Activated CD8-positive, alpha-beta memory T cell treated with anti-CD3 and anti-CD28 coated beads for 48 hours (primary cell): ENCODE measurements at places on chromosomes 12 and 14.

- no peak for DNase-seq
Observed at GRCh38 chr12:109963743-109964429, 32.3 kb downstream of the GIT2 start.

DNA sequence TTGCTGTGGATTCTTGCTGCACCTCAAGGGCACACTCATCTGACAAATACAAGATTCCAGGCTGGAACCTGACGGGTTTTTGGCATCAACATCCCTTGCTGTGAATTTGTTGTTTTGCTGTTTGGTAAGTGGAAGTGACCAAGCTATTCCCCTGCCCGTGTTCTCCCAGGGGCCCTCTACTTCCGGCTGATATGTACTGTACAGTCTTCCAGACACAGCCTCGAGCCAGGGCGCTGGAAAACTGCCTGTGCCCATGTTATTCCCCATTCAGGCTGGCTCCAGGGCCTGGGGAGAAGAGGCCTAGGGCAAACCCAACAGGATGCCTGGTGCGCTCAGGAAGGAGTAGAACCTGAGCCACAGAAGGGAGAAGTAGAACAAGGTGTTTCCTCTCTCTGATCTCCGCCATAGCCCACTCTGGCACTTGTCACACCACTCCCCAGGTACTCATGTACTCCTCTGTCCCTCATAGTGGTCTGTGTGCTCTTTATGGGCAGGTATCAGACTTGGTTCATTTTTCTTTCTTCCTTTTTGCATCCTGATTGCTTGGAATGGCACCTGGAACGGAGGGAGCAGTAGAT is 67.8 kb upstream of the LTA4H start:
- DNase-seq: no peak

DNA sequence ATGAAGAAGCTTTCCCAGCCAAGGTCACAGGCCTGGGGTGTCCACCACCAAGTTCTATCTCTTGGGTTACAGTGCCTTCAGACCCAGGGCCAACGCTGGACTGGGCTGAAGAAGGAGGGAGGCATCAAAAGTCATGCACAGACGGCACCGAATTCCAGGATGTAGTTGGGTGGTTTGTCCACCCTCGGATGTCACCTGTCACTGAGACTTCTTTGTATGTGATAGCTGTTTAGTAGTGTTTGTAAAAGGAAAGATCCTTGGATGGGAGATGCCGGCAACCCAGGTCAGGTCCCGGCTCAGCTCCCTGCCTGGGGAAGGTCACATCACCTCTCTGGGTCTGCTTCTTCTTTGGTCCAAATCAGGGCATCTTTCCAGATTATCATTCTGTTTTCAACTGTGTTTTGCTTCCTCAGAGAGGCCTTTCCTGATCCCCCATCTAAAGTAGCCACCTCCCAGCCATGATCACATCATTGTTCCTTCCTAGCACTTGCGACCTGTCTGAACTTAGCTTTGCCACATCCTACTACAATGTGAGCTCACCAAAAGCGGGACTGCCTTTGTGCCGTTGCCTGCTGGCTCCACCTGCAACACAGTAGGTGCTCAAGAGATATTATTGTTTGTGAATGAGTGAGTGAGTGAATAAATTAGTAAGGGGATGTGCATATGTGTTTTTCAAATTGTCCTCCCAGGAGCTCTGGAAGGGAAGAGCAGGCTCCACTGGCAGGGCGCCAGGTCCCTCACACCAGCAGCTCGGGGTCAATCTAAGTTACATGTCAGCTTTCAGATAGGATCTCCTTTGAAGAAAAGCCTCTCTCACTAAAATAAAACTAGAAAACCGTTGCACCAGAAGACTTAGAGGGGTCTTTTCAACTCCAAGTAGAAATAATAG is 2.1 kb downstream of the TSPAN11 start:
- DNase-seq: no peak

- no peak for DNase-seq
Observed at GRCh38 chr14:73788701-73789551, 62.7 kb upstream of the PTGR2 start.

DNA sequence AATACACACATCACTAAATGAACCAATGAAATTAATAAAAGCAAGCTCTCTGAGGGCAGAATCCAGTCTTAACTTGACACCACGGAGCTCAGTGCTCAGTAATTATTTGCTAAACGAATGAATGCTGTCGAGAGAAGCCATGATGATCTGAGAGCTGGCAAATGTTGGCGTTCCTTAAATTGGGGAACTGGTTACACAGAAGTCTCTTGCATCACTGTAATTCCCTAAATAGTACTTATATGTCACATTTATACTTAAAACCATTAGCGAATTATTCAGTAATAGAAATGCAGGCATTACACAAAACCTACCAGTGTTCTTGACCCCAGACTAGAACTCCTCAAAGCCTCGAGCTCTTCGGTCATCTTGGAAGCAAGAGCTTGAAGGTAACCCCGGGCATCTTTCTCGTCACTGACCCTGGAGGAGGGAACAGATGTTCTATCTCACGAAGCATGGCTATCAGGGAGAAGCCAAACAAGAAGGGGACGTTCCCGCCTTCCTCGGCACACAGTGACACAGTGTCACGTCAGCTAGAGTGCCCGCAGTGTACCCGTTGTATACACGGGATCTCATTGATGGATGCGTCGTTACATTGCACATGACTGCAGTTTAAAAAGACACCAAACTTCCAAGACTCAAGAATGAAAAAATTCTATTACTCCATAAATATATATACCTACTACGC is 43.6 kb downstream of the AMN start:
- no peak for DNase-seq

- DNase-seq: no peak
Observed at GRCh38 chr14:35222872-35223466, 69.2 kb upstream of the PSMA6 start.

DNA sequence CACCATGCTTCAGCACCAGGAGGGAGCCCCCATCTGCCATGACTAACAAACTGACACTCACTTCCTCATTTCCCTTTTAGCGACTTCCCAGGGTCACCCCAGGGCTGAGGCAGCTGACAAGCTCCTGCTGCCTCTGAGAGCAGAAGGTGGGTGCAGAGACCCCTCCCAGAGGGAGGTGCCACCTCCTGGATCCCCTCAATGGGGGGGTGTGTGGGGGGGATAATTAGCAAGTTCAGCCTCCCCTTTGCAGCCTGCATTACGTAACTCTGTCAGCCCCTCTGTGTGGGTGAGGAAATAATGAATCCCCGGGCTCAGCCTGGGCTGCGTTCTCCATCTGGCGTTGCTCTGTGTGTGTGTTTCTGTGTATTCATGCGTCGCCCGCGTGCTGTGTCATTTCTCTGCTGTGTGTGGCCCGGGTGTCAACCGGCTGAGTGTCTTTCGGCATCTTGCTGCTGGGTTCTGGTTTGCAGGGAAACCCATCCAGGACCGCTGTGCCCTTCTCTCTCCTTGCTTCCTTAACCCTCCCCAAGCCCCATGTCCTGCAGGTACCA is 28.0 kb downstream of the NOS1 start:
- DNase-seq: no peak

DNA sequence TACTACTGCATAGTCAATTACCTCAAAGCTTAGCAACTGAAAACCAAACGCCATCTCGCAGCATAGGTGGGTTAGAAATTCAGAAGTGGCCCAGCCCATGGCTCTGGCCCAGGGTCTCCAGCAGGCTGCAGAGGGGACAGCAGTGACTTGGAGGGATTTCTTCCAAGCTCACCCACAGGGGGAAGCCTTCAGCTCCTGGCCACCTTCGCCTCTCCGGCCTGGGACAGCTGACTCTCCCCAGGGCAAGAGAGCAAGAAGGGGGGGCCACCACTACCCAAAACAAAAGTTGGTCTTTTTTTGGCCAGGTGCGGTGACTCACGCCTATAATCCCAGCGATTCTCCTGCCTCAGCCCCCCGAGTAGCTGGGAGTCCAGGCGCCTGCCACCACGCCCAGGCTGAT is 32.2 kb upstream of the ANKRD9 start:
- DNase-seq: no peak

- DNase-seq: no peak
Observed at GRCh38 chr14:75877884-75878283, 103.9 kb downstream of the TGFB3 start.

- DNase-seq: no peak
Observed at GRCh38 chr14:64923015-64923414, 8.8 kb downstream of the CHURC1 start.

GRCh38 chr14:70599345-70599744 is 1.1 kb downstream of the MED6 start:
- DNase-seq: no peak

- no peak for DNase-seq
Observed at GRCh38 chr14:96274122-96274521, 18.1 kb downstream of the BDKRB1 start.

DNA sequence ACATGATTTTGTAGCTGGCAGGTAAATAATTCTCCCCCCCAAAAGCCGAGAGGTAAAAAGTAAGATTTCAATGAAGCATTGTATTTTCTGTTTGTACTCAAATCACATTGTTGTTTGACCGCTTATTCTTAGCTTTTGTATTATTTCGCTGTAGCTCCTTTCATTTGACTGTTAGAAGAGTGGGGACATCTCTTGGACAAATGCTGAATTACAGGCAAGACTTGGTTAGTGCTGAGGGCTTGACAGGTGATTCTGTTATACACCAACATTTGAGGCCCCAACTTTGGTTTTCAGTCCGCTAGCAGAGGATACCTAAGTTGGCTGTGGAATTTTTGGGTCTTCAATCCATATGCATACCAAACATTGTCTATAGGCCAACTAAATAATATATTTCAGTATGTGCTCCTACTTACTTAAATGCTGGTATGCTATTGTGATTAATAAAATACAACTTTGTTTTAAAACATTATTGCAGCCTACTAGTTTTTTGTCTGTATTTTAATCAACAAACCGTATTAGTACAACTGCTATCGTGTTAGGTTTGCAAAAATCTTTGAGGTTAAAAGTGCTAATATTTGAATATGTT is 102.2 kb downstream of the ERC1 start:
- DNase-seq: no peak

- DNase-seq: no peak
Observed at GRCh38 chr12:88062474-88062873, 33.3 kb upstream of the C12orf50 start.

DNA sequence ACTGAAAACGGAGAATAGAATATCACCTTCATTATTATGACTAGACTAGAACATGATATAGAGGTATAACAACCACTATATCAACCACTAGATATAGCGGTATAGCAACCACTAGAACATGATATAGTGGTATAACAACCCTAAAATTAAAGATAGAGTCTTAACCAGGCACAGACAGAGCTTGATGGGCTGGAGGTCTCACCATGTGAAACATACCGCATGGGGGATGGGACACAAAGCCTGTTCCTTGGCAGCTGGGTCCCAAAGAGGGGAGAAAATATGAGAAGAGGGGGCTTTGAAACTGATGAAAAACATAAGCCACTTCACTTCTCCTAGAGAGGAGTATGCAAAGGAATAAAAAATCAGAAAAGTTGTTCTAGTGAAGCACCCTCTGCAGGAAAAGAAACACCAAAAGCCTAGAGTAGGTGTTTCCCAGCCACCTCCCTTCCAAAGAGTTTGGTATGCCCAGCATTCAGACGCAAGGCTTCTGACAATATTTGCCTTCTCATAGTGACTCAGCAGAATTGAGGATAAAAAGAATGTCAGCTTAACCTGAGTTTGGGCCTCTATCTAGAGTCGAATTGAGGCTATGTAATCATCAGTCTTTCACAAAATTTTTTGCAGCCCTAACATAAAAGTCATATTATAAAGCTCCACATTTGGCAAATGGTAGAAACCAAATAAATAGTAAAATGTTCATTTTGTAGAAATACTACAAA is 316.4 kb downstream of the NOVA1 start:
- DNase-seq: no peak

DNA sequence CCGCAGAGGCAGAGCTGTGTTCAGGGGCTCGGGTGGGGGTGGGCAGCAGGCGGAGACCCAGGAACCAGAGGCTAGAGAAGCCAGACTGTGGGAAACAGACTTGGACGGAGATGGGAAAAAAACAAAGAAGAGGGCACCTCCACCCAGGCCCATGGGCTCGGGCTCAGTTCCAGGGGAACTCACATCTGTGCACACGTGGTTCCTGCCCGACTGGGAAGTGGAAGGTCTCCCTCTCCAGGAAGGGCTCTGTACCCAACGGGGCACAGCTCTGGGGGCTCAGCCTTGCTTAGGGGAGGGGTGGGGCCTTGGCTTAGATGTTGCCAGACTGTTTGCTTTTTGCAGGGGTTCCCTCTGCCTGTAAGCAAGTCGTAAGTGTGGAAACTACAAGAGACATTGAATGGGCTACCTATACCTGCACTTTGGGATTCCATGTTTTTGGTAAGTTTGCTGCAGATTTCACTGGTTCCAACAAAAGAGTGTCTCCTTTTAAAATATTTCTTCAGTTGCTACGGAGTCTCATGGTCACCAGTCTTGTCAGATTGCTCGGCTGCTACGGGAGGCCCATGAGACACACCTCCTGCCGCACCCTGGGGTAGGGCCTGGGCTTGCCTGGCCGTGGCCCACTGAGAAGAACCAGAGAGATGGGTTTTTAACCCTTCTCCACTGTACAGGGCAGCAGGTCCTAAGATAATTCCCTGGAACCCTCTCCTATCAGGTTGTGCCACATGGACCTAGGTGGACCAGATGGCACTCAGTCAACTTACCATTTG is 127.6 kb upstream of the EVL start:
- no peak for DNase-seq

GRCh38 chr12:113473942-113474341 is 2.3 kb upstream of the LHX5 start:
- no peak for DNase-seq

GRCh38 chr12:69881771-69882170 is 56.7 kb downstream of the MYRFL start:
- no peak for DNase-seq

- DNase-seq: no peak
Observed at GRCh38 chr12:106359646-106360399, 2.3 kb downstream of the POLR3B start.

- no peak for DNase-seq
Observed at GRCh38 chr14:86574051-86574777, 1044.3 kb downstream of the FLRT2 start.

GRCh38 chr14:67517083-67517482 is 16.0 kb upstream of the PLEKHH1 start:
- DNase-seq: no peak

GRCh38 chr12:15206831-15207389 is 14.3 kb downstream of the RERG start:
- DNase-seq: no peak

- DNase-seq: no peak
Observed at GRCh38 chr12:49288922-49289555, 5.9 kb upstream of the PRPH start.

DNA sequence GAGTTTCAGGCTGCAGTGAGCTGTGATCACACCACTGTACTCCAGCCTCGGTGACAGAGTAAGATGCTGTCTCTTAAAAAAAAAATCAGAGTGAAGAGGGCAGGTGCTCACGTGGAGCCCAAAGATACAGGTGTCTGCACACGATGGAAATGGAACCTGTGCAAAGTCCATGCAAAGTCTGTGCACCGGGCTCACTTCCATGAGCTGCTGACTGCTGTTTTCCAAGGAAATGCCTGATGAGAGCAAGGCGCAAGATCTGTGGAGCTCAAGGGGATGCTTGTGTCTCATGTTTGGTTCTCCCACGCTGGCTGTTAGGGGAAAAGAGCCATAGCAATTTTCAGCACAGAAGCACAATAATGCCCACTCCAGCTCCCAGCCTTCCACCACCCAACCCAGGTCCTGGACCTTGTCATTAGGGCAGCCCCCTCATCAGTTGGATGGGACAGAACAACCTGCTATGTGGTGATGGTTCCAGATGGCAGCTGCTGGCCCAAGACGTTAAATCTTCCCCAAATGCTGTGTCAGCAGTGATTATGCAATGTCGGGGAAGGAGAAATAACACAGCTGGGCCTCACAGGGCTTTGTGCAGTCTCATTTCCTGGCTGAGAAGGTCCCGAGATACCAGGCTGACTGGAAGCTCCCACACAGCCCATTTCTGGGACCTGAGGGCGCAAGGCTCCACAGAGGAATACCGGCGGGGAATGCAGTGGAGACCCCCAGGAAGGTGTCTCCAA is 27.9 kb upstream of the DICER1 start:
- DNase-seq: no peak
